Bronchus fibroblast of lung (primary cell): ENCODE measurements at places on chromosomes 16 and 17. TPM values are rescaled to one million over a fixed set of nuclear protein-coding genes. Genes with fewer than 3 reads are reported as not detected.

The MSLN gene
- total RNA-seq, result under 0.01 TPM in 1 of 2 replicates, not detected in the other

The LITAFD gene
- not detected in 2 replicates for total RNA-seq

The PAFAH1B1 gene
- total RNA-seq, result 27.1 and 39.7 TPM in 2 replicates

The MPV17L gene
- total RNA-seq, result 0.50 and 0.59 TPM in 2 replicates

The KRTAP9-2 gene
- not detected in 2 replicates for total RNA-seq

The WSCD1 gene
- total RNA-seq, result 3.3 and 4.5 TPM in 2 replicates

The SLC52A1 gene
- 0.15 TPM in 1 of 2 replicates, not detected in the other for total RNA-seq

The NPB gene
- 1.3 TPM in 2 replicates for total RNA-seq

The KRT32 gene
- total RNA-seq, result not detected in 2 replicates

The GDPD3 gene
- total RNA-seq, result 0.17 and 0.74 TPM in 2 replicates

The AXIN2 gene
- total RNA-seq, result 1.0 and 1.2 TPM in 2 replicates

The GPR142 gene
- total RNA-seq, result not detected in 2 replicates

The AANAT gene
- not detected in 2 replicates for total RNA-seq

The HBA2 gene
- total RNA-seq, result 1.6 and 1.7 TPM in 2 replicates

The VASN gene
- total RNA-seq, result 69.6 and 76.8 TPM in 2 replicates
